ENCODE measurements at places on chromosomes 6 and 20. TPM values are rescaled to one million over a fixed set of nuclear protein-coding genes. Genes with fewer than 3 reads are reported as not detected.

DNA sequence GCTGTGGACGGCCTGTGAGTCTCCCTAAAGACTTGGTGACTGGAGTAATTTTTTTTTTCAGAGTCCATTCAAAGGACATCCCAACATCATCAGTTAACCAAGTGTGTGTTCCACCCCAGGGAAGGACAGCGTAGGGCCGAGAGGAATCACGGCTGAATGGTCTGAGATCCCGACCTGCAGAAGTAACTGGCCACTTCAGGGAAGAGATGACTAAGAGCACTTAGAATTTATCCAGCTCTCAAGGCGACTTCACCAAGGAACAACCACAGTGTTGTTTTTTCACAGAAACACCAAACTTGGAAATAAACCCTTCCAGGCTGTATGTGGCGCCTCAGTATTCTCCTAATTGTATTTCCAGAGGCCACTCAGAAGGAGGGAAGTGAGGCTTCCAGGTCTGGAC is 231.6 kb downstream of the FNDC1 start:
- DNase-seq: no peak
- no peaks in the 10 kb centered on the region for H3K27me3 ChIP-seq
- no peaks in the 10 kb centered on the region for H3K36me3 ChIP-seq
- no peak overlapping the region for H3K27ac ChIP-seq

DNA sequence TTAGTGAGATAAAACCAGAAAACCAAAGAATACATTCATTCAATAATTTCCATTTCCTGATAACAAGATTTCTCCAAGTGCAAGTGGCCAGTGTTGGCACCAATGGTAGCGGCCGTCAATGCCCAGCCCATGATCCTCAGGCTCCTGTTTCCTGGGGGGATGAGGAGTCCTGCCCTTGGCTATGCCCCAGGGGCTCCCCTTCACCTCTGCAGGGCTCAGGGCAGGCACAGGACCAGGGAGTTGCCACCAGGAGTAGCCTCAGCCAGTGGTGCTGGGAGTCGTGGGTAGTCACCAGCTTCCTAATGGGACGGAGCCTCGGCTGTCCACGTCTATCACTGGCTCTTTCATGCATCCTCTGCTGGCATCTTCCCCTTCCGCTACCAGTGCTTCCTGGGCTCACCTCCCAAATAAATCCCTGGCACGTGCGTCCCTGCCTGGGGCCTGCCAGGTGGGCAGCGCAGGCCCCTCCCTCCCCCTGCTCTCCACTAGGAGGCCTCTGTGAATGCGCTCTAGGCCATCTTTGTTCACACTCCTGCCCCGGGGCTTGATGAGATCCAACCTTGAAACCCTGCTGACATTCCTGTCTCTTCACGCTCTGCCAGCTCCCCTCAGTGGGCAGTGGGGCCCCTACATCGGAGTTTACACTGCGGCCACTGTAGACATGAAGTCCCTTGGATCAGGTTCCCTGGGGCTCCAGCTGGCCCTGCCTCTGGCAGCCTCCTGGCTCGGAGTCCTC is 215.7 kb downstream of the SYNDIG1 start:
- no peaks in the 10 kb centered on the region for H3K36me3 ChIP-seq
- H3K4me1 ChIP-seq: no peaks in the 10 kb centered on the region
- DNase-seq: peak; percentile 22
- no peak overlapping the region for H3K27ac ChIP-seq
- no peak overlapping the region for H3K4me3 ChIP-seq
- no peaks in the 10 kb centered on the region for H3K27me3 ChIP-seq

Gene MRPS18A
- total RNA-seq: 65.4 TPM

Gene SNTA1
- total RNA-seq: 15.4 TPM

Gene MATN4
- total RNA-seq: not detected

GRCh38 chr6:51182827-51183226 is 364.2 kb downstream of the TFAP2B start:
- no peaks in the 10 kb centered on the region for H3K4me1 ChIP-seq
- no peak overlapping the region for H3K4me3 ChIP-seq
- H3K36me3 ChIP-seq: no peaks in the 10 kb centered on the region
- no peak for DNase-seq

Measured in Caco-2 (cell line).